Stimulated activated CD8-positive, alpha-beta memory T cell treated with anti-CD3 and anti-CD28 coated beads, Interleukin-4, amount 100 ng/mL, for 1 hour (primary cell): ENCODE measurements at places on chromosomes 1 and 21.

- DNase-seq, result peak; percentile 9
Measured at GRCh38 chr1:158117854-158118704, 62.6 kb upstream of the CD1D start.

- DNase-seq, result no peak
Measured at GRCh38 chr1:91080650-91081049, 58.8 kb upstream of the ZNF644 start.

GRCh38 chr1:173871500-173871899 lies 3.3 kb downstream of the ZBTB37 start:
- DNase-seq, result no peak

DNA sequence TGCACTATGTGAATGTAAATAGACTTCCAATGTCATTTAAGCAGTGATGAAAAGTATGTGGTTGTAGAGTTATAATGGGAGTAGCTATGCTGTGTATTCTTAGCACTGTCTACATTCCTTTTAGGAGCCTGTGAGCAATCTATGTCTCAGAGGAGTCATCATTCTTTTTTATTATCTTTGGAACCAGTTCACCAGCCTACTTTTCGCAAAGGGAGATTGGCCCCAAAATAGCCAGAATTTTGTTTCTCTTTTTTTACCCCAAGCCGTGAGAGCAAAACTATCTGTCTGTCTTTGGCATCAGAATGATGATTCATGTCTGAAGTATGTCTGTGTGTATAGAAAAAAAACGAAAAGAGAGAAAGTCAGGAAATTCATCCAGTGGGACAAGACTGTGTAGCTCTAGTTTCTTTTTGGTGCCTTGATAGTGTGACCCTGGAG lies 44.2 kb downstream of the OSBPL9 start:
- DNase-seq, result no peak

DNA sequence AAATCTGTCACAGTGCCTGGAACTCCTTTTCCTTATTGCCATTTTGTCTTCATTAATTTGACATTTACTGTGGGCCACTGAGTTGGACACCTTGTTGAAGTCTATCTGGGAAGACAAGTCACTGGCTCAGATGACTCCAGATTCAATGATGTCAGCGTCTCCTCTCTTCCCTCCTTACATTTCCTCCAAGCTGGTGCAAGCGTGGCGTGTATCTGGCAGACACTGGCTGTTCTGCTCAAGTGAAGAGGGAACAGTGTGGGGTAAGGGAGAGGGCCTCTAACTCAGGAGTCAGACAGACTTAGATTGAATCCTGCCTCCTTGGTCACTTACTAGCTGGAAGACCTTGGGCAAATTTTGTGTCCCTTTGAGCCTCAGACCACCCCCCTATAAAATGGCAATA lies 8.7 kb upstream of the ZNF691 start:
- DNase-seq, result no peak

GRCh38 chr1:66750577-66750976 lies 1.7 kb upstream of the DYNLT5 start:
- no peak for DNase-seq

- peak; percentile 50 for DNase-seq
Measured at GRCh38 chr1:109790735-109791494, 27.2 kb upstream of the EPS8L3 start.

DNA sequence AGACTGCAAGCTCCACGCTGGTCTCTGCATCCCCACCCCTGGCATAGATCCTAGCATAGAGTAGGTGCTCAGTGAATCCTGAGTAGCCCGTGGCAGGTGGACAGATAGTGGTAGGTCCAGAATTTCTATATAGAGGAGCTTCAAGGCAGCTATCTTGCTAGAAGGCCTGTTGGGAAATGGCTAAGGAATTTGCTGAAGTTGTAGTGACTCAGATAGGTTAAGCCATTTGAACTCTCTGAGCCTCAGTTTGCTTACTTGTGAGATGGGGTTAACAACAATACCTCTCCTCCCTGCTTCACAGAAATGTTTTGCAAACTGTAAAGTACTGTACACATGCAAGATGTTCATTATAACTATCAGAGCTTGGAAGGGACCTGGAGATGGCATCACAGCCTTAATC lies 23.4 kb upstream of the EPHB2 start:
- no peak for DNase-seq

GRCh38 chr1:29230204-29230552 lies 556 bp downstream of the MECR start:
- DNase-seq, result no peak
